Vagina (tissue), 2 donors: ENCODE measurements at places on chromosomes 7 and 10. TPM values are rescaled to one million over a fixed set of nuclear protein-coding genes. Genes with fewer than 3 reads are reported as not detected.

DNA sequence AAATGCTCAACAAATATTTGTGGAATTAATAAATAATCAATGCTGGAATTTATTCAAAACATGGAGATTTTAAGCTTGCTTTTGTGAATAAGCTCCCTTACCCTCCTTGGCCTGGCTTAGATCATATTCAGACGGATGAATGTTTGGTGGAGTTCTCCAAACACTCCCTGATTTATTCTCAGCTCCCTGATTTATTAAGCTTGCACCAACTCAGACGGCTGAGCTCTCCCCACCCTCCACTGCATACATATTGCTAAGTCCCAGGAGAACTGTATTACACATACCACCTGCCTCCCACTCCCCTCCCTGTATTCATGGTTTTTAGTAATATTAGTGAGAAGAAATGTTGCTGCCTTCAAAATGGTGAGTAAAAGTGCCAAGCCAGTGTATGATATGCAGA lies 1057.5 kb downstream of the SORCS3 start:
- no peak for DNase-seq

DNA sequence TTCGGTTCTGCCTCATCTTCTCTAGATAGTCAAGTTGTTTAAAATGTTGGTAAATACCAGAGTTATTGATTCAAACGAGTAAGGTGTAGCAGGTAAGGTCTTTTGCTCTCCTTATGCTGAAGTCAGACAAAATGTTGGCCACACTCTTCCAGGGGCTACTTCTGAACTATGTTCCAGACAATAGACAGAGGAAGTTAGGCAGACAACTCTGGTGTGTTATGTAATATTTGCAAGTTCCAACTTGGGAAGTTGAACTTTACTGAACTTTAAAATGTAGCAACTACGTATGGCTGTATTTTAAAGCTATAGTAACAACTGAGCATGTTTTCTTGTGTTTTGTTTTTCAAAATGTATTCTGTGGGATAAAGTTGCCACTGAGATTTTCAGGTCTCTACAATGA lies 125.7 kb upstream of the NEBL start:
- no peak for DNase-seq

- no peak for DNase-seq
These were observed 14.2 kb upstream of the NMT2 start for GRCh38 chr10:15182540-15183207.

DNA sequence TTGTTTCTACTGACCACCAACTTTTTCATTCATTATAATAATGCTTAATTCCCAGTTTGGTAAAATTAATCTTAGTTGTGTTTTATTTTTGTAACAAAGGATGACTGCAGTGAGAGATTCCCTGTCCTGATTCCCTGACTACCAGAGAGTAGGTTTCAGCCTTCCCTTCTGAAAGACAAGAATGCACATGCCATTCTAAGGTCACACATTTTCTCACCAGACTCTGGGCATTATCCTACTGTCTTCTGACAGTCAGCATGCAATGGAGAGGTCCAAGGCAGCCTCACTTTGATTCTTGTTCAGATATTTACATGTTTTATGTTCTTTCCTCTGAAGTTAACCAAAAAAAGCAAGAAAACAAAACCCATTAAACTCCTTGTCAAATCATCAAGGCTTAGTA lies 372.7 kb upstream of the CDC14C start:
- no peak for DNase-seq

GRCh38 chr10:51667678-51668335 lies 31.6 kb downstream of the CSTF2T start:
- DNase-seq, result no peak

The FAM25G gene
- total RNA-seq, result not detected

DNA sequence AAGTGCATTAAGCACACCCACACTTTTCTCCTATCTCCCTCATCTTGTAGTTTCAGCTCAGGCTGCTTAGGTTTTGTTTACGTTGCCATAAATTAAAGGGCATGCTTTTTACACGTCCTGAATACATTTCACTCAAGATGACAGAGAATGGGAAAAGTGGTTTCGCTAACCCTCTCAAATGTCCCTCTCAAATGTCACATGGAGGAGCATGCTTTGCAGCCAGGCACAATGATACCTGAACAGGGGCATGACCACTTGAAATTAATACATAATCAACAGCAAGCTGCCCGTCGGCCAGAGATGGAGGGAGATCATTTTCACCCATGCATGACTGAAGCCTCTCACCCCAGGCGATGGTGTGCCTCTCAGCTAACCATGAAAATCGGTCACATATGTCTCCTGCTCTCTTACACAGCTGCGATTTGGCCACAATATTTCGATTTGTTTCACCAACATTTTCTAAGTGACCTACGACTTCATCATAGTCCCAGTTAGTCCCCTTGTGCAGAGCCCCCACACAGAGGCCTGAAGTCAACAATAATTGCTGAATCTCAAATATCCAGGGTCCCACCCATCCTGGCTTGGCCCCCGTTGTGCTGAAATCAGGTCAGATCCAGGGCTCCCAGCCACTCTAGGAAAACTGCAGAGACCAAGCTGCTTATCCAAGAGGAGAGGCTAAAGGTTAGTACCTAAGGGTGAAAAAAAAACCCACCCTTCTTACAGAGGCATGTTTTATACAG lies 373.9 kb upstream of the NFE2L3 start:
- no peak for DNase-seq

DNA sequence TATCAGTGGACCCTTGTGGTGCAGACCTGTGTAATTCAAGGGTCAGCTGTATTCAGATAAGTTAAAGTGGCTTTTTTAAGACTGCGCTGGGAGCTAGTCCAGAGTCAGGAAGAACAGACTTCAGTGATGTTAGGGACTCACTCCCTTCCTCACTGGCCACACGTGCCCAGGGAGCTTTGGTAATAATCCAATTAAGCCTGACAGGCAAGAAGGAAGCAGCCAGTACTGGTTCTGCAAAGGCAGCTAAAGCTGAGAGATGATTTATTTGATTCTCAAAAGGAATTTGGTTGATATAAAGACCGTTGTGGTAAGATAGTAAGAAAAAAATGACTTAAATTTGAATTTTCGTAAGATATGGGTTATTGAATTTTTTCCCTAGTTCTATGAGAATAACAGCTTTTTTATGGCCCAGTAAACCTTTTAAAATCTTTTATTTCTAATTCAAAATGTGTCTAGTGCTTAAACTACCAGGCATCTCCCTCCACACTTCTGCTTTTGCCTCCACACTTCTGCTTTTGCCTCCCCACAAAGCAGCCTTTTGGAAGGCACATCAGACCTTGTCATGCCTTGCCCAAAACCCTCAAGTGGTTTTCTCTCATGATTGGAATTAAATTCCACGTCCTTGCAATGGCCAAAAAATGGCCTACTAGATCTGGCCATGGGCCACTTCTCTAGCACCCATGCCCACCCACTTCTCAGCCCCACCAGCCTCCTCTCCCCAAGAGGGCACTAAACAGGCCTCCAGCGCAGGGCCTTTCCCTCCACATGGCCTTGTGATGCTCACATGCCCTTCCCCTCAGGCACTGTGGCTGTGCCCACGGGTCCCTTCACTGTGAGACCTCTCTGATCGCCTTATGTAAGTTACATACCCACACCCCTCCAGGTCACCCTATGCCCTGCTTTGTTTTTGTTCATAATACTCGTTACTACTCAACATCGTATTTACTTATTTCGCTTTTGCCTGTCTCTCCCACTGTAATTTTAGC lies 92.5 kb downstream of the POU6F2 start:
- no peak for DNase-seq

- DNase-seq, result no peak
These were observed 39.5 kb upstream of the TECTB start for GRCh38 chr10:112243713-112244112.

DNA sequence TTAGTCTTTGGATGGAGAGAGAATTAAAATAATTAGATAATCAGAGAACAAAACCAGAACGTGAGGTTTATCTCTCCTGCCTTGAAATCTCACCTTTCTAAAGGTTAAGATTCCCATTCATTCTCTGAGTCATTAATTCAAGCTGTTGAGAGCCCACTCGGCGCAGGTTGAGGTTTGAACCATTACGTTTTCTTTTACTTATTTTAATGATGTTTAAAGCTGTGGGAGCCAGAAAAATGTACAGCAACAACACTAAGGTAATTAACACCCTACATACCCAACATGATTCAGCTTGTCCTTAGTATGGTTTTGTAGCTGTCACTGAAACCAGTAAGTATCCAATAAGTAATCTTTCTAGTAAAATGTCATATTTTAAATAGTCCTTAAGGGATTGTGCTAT lies 153.0 kb upstream of the ANK3 start:
- DNase-seq, result no peak

DNA sequence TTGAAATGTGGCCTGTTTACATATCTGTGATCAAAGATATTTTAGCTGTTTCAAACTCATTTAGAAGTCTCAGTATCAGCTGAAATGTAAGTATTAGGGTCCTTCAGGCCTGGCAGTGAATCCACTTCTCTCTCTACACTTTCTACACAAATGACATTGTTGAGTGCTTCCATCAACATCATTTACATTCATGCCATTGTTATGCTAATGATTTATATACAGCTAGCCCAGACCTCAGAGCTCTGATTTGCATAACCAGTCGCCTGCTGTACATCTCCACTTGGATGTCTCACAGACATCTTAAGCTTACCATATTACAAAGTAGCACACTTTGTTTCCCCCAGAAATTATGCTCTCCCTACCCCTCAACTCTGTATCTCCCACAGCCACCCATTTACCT lies 71.6 kb downstream of the GSDME start:
- no peak for DNase-seq

The CYP3A5 gene
- total RNA-seq, result 80.3 TPM

The NUTM2E gene
- total RNA-seq, result not detected

DNA sequence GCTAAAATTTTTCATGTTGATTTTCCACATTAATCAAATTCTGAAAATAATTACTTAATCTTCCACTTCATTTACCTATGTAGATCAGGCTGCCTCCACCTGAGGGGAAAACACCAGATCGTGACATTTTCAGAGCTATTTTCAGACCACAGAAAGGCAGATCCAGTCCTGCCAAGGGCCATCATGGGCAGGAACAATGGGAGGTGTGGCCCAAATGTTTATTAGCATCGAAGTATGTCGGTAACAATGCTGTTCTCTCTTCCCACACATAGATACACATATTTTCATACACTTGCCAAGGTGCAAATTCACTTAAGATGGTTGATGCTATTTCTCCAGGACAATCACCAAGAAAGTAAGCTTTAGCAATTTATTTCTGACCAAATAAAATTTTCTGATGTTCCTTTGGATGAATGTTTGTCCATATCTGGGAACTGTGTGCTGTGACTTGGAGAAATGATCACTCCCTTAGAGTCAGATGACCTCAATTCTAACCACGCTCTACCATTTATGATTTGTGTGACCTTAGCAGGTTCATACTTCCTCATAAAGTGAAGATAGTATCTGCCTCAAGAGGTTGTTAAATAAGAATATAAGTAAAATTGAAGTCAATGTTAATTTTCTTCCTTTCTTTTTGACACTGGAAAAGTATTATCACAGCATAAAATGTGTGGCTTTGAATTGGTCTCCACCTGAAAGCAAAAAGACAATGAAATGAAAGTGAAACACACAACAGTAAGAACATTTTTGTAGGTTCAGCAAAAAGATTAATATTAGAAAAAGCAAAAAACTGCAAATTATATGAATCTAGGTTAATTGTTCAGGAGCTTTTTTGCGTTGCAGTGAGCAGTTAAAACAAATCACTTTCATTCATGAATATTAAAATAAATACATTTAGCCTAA lies 310.4 kb upstream of the PHF14 start:
- DNase-seq, result no peak
